ENCODE measurements at places on chromosomes 1 and 21.

- DNase-seq: no peak
These were observed 37.4 kb downstream of the NIPAL3 start for GRCh38 chr1:24452922-24453485.

DNA sequence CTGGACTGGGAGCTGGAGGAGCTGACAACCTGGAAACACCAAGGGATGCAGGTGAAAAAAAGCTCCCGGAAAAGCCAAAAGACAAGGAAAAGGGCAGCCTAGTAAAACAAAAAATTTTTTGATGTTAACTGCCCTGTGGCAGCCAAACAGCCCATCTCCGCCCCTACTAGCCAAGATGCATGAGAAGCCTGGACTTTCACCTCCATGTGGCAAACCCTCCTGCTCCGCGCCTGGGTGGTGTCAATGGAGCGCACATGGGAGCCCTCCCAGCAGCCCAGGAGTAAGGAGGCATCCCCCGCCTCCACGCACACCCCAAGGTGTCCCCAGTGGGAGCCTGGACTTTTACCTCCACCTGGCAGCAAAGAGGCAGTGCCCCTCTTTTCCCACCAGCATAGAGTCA is 30.5 kb downstream of the LEMD1 start:
- DNase-seq: no peak

DNA sequence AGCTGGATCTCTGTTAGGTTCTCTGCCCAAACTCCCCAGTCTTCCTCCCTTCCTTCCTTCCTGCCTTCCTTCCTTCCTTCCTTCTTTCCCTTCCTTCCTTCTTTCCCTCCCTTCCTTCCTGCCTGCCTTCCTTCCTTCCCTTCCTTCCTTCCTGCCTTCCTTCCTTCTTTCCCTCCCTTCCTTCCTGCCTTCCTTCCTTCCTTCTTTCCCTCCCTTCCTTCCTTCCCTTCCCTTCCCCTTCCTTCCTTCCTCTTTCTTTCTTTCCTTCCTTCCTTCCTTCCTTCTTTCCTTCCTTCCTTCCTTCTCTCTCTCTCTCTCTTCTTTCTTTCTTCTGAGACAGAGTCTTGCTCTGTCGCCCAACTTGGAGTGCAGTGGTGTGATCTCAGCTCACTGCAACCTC is 8.7 kb upstream of the LSM10 start:
- DNase-seq: no peak

DNA sequence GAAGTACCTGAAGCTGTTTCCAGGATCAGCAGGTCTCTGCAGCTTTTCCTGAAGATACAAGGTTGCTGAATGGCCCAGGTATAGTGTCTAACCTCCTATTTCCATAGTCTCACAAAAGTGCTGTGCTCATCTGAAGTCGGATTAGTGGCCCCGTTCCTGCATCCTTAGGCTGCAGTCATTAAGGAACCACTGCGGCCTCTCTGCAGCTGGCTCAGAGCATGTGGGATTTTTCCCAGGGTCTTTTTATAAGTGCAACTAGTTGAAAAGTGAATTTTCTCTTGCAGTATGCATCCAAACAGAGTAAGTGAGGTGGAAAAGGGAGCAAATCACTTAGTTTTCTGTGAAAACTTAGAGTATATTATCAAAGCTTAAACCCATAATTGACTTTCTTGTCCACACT is 565.3 kb upstream of the NEGR1 start:
- no peak for DNase-seq

DNA sequence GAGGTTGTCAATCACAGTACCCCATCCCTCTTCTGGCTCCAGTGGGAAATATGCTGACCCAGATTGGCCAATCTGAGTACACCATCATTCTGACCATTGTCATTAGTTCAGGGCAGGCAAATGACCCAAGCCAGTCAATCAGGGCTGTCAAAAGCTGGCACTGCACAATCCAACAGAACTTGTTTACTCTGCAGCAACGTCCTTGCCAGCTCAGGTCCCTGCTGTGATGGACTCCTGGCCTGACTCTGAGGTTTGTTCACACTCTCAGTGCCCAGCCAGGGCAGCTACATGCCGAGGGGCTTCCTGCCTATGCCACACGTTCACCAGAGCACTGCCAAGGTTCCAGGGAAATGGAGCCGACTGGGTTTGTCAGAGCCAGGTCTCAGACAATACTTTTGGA is 14.7 kb upstream of the OVAAL start:
- DNase-seq: no peak

DNA sequence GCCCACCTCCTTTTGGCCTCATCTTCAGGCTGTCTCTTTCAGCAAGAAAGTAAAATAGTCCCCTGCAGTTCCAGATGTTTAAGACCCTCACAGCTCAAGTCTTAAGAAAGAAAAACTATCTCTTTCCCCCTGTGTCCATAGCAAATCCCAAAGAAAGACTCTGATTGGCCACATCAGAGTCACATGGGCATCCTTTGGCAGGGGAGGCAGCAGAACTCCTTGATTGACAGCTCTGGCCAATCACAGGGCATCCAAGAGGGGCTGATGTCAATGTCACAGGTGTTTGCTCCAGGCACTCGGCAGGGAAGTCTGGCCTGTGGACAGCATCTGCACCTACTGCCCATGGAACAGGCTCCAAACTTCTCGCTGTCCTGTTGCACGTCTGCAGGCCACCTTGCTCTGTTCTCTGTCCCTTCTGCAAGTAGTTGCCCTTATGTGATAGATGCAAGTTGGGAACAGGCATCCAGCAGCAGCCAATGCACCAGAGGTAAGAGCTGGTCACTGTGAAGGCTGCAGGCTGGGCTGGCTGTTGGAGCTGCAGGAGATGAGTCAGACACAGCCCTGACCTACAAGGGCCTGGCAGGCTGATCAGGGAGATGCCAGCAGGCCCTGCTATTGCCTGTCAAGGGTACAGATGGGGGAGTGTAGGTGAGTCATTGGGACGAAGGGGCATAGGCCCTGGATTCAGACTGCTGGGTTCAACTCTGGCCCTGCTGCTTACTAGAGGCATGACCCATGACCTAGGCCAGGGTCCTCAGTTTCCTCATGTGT is 96.8 kb upstream of the TMEM51 start:
- DNase-seq: no peak

DNA sequence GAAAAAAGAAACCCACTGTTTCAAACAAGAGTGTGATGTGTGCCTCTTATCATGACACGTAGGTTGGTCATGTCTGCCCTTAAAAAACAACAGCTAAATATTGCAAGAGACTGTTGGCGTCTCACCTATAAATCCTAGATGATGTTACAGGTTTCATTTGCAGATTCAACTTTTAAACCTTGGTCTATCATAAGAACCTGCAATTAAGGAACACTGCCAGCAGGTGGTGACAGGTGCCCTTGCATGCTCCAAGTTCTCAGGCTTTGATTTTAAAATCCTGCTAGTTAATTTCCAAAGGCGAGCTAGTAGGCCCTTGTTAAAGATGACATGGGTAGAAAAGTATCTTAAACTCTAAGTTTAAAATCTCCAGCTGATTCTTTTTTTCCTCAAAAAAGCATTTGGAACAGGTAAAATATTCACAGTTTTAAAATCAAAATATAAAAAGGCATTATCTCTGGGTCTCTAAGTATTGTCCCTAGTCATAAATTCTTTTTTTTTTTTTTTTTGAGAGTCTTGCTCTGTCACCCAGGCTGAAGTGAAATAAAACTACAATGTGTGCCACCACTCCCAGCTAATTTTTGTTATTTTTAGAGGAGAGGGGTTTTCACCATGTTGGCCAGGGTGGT is 39.1 kb downstream of the CLSTN1 start:
- peak; percentile 40 for DNase-seq

- DNase-seq: no peak
These were observed 35.5 kb downstream of the OVGP1 start for GRCh38 chr1:111392042-111392441.

- DNase-seq: no peak
These were observed 89.8 kb downstream of the KIF14 start for GRCh38 chr1:200530623-200531261.

- DNase-seq: no peak
These were observed 27.5 kb downstream of the RAB4A start for GRCh38 chr1:229298420-229298819.

DNA sequence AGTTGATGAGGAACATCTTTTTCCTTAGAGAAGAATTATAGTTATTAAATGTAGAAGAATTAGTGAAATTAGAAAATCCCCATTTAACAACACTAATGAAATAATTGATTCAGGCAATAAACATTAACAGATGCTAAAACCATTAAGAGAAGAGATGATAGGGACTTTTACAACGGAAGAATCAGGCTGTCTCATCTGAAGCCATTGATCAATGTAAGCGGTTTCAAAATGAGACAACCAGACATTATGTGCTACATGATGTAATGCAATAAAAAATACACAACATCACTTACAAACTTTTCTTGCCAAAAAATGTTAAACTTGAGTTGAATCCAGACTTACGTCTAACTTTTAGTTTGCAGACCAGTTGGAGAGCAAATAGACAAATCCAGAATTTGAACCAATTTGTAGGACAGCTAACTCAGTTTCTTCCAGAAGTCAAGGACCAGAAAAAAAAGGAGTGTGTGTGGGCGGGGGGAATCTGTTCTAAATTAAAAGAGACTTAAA is 165.4 kb upstream of the DPT start:
- no peak for DNase-seq

All from NCI-H524 (cell line).